ENCODE measurements at places on chromosomes 12 and 14.
A peak's percentile ranks its signal among the peaks of the same experiment; 100 is the strongest.

- DNase-seq, result no peak
These were observed 92.5 kb downstream of the DPF3 start for GRCh38 chr14:72801381-72801812.

- peak; percentile 28 for DNase-seq
These were observed 1251.5 kb downstream of the SLC16A7 start for GRCh38 chr12:60847281-60847680.

DNA sequence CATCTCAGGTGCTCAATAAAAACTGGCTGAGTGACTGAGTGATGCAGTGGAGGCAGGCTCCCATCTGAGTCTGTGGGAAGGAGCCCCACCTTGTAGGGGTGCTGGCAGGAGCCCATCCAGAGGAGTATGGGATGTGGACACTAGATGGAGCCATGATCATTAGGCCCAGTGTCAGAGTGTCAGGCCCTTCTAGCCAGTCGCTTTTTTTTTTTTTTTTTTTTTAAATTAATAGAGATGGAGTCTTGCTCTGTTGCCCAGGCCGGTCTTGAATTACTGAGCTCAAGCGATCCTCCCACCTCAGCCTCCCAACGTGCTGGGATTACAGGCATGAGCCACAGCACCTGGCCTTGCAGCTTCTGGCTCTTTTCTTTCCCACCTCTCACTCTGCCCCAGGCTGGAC lies 11.5 kb downstream of the RITA1 start:
- DNase-seq, result peak; percentile 78

DNA sequence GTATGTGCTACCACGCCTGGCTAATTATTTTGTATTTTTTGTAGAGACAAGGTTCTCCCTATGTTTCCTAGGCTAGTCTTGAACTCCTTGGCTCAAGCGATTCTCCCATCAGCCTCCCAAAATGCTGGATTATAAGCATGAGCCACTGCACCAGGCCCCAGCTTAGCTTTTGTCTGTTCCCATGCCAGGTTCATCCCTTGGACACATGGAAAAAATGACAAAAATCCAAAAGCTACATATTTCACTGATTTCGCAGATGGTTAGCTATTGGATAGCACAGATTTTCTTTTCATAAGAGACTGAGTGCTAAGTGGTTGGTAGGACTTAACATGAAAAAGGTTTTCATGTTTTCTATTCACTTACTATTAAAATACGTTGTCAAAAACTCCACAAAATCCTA lies 286.6 kb upstream of the KITLG start:
- no peak for DNase-seq

DNA sequence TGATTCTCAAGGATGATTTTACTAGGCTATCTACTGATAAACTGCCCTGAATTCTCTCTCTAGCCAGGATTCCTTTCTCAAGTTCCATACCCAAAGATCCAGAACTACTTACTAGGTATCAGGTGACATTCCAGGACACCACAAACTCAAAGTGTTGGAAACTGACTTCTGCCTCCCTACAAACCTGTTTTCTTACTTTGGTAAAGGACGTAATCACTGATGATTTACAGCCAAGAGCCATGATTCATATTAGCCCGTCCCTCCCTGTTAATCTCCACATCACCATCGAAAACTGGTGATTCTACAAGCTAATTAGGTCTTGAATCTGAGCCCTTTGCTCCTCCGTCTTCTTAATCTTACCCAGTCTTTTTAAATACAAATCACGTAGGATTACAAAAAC lies 1.0 kb upstream of the ATG14 start:
- no peak for DNase-seq

- no peak for DNase-seq
These were observed 4.9 kb downstream of the DDX51 start for GRCh38 chr12:132138941-132139871.

DNA sequence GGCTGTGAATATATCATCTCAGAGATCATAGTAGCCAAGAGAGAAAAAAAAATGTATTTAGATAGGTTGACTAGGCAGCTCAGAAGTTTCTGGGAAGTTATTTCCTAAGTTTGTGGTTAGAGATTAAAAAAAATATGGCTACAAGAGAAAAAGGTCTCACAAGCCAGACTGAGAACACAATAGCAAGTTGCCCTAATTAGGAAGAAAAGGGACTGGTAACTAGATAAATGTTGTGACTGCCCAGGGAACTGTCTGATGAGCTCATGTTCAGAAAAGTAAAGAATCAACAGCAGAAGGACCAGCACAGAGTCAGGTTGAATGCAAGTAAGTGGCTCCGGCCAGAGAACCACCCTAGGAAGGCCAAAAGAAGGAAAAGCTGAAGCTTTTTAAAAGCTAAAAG lies 256.6 kb downstream of the PRKD1 start:
- no peak for DNase-seq

DNA sequence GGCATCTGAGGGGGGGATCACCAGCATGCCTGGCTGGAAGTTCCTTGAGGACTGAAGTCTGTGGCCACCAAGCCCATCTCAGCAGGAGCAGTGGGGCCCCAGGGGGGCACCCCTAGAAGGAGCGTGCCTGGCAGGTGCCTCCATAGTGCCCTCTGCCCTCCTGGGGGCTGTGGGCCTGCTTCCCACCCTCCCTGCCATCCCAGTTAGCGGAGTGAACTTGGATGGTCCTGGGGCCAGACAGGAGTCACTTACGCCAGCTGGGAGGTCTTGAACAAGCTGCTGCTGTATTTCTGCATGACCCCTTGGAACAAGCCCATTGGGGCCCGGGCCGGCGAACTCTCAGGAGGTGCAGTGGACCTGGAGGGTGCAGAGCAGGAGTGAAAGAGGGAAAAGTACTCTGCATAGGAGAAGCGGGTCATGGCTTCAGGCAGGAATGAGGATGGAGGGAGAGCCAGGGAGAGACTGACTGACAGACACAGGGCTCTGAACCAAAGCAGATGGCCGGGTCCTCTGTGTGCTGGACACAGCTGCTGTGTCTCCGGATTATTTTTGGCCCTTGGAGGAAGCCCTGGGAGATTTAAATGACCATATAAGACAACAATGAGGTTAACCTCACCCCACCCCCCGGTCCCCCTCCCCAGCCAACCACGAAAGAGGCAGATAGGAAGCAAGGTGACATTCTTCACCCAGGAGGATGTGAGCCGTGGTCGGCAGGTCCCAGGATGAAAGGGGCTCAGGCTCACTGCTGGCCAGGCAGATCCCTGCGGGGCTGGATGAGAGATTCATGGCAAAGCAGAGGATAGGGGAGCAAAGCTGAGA lies 19.6 kb downstream of the ASB2 start:
- DNase-seq, result no peak

DNA sequence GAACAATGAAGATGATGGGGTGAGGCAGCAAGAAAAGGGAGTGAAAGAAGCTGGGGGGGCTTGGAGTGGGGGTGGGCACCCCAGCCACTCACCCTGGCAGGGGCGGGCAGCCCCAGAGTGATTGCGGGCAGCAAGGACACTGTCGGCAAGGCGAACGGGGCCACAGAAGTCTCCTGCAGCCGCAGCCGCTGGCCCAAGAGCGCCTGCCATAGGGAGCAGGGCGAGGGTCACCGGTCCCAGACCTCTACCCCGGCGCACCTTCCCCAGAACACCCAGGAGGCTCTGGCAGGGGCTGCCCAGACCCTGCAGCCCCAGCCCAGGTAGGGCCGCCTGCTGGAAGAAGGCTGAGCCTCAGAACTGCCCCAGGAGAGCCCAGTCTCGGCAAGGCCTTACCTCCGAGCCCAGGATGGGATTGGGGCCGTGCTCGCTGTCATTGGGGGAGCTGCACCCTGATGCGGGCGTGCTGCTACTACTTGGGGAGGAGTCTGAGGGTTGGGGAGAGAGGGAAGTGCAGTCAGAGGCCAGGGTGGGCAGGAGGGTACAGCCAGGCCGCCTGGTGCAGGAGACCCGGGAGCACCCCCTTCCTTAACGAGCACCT lies 22.9 kb downstream of the SLC48A1 start:
- no peak for DNase-seq

- no peak for DNase-seq
These were observed 7.9 kb upstream of the GPR132 start for GRCh38 chr14:105072892-105073719.

GRCh38 chr12:112191840-112192321 lies 66.5 kb downstream of the TRAFD1 start:
- DNase-seq, result no peak

- no peak for DNase-seq
These were observed 9.6 kb upstream of the FOXG1 start for GRCh38 chr14:28756884-28757570.

DNA sequence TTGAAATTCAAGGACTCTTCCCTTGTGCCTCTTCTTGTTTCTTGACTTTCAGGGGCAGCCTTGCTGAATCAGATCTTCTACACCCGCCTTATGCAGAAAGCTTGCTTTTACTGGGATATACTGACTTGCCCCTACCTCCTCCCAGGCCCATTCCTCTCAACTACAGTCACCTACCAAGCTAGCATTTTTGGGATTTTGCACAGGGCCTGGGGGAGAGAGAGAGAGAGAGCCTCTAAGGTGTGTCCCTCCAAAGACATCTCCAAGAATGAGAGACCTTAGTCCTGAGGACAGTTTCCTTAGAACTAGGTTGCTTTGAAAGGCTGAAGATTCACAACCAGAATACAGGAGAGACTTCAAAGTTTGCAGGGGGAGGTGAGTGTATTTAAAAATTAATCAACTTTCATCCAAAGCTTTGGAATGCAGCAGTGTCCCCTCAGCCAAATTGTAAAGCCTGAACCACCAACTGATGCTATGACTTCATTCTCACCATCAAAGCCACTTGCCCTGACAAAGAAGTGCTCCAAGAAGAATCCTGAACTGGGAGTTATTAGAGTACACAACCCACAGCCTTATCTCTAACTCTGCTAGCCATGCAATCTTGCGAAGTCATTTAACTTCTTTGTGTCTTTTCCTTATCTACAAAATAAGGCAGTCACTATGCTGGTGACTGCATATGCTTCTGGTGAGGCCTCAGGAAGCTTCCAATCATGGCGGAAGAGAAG lies 96.1 kb upstream of the EGLN3 start:
- DNase-seq, result no peak

DNA sequence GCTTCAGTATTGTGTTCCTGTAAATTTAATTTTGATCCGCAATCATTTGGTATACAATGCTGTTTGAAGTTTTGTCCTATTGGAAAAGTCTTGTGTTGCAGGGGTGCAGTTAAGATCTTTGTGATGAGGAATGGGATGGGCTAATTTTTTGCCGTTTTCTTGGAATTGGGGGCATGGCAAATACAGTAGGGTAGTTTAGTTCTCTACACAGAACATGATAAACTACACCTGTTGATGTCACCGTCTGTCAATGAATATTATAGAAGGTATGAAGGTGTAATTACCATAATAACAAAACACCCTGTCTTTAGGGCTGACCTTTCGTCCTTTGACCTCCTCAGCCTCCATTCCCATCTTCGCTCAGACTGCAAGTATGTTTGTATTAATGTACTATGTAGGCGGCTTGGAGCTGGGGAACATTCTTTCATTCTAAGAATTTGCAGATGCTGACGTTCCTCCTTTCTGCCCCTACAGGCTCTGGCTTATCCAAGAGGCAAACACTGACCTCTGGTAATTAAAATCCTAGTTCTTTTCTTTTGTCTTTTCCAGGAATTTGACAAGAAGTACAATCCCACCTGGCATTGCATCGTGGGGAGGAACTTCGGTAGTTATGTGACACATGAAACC lies 1.7 kb downstream of the DYNLL1 start:
- no peak for DNase-seq

DNA sequence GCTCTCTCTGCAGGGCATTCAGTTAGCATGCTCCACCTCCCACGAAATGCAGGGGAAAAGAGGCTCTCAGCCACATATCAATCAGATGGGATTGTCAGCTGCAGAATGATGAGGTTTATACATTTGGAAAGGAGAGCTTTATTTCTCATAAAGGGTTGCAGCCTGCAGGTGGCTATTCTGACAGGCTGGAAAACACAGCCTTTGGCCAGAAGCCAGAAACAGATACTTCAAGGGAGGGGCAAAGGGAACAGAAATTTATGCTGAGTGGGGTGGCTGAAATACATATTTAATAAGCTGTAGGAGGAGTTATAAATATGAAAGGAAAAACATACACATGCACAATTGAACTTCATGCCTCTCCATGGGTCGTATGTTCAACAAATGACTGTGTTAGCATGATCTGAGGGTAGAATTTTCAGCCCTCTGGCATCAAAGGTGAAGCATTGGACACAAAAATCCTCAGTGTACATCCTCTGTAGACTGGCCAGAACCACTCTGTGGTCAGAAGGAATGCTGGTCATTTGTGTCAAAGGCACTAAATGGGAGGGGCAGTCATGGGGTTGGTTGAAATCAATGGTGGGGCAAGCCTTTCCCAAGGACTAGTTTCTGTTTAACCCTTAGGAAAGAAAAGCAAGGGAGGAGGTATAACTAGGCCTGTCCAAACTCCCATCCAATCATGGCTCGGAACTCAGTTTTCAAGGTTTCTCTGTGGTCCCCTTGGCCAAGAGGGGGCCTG lies 62.4 kb downstream of the TMX1 start:
- DNase-seq, result peak; percentile 92

- DNase-seq, result no peak
These were observed 1019.5 kb downstream of the SLC6A15 start for GRCh38 chr12:83893101-83893500.

DNA sequence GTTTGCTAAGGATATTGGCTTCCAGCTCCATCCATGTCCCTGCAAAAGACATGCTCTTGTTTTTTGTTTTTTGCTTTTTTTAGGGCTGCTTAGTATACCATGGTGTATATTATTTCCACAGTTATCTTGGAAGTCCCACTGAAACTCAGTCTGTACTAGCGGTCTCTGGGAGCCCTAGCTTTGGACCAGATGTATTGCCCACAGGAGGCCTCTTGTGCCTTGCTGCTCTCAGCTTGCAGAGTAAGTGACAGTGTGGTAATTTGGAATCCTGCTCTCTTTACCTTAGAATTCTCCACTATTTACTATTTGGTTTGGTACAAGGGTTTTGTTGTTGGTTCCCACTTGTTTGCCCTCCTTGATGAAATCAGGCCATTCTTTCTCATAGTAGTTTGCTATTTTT lies 1022.9 kb downstream of the LRFN5 start:
- DNase-seq, result peak; percentile 35

DNA sequence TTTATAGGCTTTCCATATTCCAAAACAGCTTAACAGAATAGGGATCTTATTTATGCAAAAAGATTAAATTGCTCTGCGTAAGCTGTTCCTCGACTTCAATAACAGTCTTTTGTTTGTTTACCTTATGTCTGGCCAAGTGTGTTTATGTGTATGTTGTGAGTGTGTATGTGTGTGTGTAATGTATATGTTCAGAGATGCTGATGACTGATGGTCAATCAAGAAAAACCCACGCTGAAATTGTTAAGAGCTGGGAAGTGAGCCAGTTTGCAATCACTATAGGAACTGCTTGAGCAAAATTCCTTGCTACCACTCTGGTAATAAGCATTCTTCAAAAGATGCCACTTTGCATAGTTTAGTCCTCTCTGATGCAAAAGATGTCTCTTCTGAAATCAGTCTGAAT lies 59.6 kb downstream of the PRKD1 start:
- DNase-seq, result peak; percentile 12

- peak; percentile 25 for DNase-seq
These were observed 173.2 kb downstream of the CAND1 start for GRCh38 chr12:67442347-67442841.
